ENCODE measurements at places on chromosomes 1 and 21.

GRCh38 chr1:232057217-232057895, 430.8 kb downstream of the DISC1 start:
- DNase-seq, result no peak

- no peak for DNase-seq
Observed at GRCh38 chr21:45056296-45056904, 18.0 kb upstream of the ADARB1 start.

DNA sequence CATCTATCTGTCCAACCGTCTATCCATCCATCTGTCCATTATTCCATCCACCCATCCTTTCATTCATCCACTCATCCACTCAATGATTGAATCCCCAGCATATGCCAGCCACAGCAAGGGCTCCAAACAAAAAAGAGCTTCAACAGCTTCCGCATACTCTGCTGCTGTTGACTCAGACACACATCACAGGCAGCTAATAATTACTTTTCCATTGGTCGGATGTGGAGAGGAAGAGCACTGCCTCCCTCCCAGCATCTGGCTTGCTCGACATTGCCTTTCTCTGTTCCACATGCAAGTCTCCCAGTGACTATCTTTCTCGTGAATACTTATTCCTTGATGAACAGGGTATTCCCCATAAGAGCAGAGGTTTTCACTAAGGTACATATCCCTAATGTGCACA, 176.5 kb downstream of the HIVEP3 start:
- DNase-seq, result no peak

GRCh38 chr21:44763050-44763378, 38.6 kb downstream of the UBE2G2 start:
- DNase-seq, result no peak

DNA sequence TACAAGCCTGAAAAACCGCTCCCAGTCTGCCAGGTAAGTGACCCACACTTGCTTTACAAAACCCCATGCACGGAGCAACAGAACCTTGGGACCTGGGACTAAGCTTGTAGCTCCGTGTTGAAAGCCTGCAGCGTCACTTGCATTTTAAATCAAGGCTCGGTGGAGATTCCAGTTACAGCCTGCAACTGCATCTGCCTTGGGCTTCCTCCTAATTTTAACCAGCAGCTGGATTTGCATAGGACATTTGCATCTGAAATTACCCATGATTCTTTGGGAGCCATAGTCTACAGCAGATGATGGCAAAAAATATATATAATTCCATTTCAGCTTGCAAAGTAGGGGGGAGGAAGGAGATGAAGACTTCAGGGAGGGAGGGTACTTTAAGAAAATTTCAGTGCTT, 62.4 kb upstream of the IGSF21 start:
- no peak for DNase-seq

DNA sequence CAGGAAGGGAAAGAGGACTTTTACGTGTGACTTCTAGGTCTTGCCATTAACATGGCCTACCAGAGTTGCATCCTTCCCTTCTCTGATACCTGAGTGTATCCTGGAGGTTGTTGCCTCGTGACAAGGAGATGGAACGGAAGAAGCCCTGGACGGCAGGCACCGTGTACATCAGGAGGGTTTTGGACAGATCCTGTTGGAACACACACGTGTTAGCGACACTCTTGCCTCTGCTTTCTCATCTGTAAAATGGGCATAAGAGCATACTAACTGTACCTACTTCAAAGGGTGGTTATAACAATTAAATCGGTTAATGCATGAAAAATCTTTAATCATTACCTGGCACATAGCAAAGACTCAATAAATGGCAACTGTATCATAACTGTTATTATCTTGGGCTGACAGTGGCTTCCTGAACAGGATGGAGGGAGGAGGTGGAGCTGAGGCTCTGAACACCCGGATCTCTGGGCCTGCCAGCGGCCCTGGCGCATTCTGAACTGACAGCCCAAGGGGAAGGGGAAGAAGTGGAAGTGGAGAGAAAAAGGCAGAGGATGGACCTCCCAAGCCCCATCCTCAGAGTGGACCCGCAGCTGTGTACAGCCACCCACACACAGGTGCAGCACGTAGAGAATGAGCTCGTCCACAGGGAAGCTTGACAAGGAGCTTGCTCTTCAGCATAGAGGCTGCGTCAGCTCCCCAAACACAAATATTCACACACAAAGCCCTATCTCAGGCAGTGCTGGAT, 30.2 kb upstream of the EXOSC10 start:
- DNase-seq, result no peak

DNA sequence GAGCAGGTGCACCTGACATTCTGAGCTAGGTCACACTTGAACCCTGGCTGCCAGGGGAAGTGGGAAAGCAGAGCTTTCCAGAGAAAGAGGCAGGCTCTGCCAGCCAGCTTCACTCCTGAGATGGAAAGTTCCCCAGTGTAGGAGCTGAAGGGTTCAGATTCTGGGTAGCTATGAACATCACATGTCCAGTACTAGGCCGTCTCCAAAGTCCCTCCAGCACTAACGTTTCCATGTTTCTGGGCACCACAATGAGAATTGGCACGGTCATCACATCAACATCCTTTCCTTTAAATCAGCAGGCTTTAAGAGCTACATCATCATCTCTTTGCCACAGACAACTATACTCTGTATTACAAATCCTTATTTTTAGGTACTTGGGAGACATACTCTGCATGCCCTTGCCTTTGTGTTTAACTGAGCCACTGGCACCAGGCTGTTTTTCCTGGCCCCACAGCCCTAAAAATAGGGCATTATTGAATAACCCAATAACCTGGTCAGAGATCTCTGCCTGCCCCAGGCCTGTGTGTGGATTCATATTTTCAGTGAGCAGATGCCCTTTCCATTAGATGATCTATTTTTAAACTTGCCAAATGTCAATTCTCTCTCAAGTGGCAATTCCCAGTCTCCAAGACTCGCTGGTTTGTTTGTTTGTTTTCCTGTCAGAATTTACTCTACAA, 35.4 kb upstream of the USP24 start:
- no peak for DNase-seq

- DNase-seq, result peak; percentile 92
Observed at GRCh38 chr1:223845810-223846682, at the start of gene TP53BP2. TSS of gene TP53BP2 (minus strand) at chr1:223845947. CDS start at chr1:223845680, 267 bp downstream.

DNA sequence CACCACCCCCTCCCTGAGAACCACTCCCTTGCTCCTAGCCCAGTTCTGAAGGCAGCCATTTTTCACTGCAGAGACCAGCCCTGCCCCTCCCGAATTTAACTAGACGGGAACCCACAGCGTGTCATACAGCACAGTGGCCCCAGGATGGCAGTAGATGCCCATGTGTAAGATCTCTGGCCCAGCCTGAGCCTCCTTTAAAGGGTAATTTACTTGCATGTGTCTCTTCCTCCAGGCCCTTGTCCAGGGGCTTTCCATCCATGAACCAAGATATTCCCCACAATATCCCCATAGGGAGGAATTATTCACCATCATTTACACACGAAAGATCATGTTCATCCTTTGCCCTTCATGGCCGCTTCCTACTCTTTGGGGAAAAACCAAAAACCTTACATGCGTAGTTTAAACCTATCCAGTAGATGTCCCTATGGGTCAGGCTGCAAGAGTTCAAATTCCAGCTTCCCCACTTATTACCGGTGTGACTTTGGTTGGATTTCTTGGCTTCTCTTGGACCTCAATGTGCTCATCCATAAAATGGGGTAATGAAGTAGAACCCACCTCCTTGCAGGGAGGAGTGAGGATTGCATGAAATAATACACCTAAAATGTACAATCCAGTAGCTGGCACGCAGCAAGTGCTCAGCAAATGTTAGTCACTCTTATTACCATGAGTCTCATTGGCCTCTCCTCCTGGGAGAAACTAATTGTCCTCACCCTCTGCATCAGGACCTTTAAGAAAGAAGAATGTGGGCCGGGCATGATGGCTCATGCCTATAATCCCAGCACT, 4.0 kb upstream of the LACTBL1 start:
- DNase-seq, result peak; percentile 92

GRCh38 chr21:45364468-45365185, 40.3 kb upstream of the COL18A1 start:
- no peak for DNase-seq

DNA sequence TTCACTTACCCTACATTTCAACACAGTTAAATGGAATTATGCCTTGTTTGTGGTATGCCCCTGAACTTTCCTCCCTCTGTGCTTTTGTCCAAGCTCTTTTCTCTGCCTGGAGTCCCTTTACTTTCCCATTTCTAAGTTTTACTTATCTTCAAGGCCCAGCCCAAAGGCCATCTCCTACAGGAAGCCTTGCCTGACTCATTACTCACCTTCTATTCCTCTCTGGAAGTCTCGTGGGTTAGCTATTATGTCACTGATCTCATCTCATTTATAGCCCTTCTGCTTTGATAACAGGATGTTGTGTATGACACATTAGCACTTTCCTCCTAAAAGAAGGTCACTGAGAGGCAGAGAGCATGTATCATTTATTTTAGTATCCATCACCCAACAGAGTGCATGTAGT, 78.8 kb upstream of the CD1D start:
- no peak for DNase-seq

GRCh38 chr1:25568090-25568833, 24.9 kb downstream of the LDLRAP1 start:
- no peak for DNase-seq

GRCh38 chr1:83910461-83910860, 88.5 kb downstream of the TTLL7 start:
- DNase-seq, result no peak

- peak; percentile 84 for DNase-seq
Observed at GRCh38 chr21:29849735-29850176, 90.0 kb downstream of the GRIK1 start.

- no peak for DNase-seq
Observed at GRCh38 chr1:244447024-244447423, 4.7 kb downstream of the ADSS2 start.

- no peak for DNase-seq
Observed at GRCh38 chr1:24250791-24251190, 63.7 kb upstream of the IFNLR1 start.

- peak; percentile 85 for DNase-seq
Observed at GRCh38 chr1:17059391-17060305, 5.8 kb upstream of the SDHB start.

- DNase-seq, result no peak
Observed at GRCh38 chr21:44550807-44551206, 498 bp downstream of the KRTAP10-2 start.

GRCh38 chr1:75954586-75954985, 22.4 kb upstream of the ASB17 start:
- DNase-seq, result peak; percentile 44

DNA sequence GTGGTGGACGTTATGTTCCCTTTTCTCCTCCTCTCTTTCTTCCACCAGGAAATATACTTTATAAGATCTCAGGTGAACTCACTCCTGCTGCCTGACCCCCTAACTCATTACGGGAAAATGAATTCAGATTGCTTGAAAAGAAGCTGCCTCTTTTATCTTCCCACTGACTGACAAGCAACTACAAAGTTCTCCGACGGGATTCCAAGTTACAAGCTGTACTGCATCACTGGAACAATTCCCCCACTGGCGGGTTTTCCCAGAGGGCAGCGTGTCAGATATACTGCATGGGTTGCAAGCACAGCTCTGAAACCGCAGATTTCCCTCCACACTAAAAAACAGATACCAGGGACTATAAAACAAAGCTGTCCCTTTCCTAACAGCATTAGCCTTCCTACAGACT, 390.6 kb downstream of the KCTD3 start:
- no peak for DNase-seq

DNA sequence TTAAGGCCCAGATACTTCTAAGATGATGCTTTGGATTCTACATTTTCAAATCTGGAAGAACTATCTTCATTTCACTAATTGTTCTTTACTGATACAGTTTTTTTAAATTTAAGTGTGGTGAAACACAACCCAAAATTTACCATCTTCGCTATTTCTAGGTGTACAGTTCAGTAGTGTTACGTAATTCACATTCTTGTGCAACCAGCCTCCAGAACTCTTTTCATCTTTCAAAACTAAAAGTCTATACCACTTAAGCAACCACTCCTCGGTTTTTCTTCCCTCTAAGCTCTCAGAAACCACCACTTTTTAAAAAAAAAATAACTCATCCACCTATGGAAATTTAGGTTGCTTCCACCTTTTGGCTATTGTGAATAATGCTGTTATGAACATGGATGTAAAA, 220.7 kb downstream of the PDE4B start:
- DNase-seq, result peak; percentile 33

DNA sequence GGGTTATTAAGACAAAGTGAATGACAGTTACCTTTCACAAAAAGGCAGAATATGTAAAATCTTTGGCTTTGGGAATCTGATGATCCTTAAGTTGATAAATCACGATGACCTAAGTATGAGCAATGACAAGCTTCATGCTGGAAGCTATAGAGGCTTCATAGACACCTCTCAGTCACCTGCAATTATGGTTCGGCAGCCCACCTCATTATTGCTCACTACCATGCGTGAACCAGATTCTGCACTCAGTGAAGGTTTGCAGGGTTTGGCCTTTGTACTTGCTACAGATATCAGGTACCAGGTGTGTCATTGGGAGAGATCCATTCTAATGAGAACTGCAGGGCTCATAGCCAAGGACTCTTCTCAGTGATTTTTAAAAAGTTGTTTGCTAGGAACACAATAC, 163.5 kb downstream of the KCTD3 start:
- no peak for DNase-seq

- no peak for DNase-seq
Observed at GRCh38 chr1:172766462-172766861, 107.6 kb downstream of the FASLG start.

DNA sequence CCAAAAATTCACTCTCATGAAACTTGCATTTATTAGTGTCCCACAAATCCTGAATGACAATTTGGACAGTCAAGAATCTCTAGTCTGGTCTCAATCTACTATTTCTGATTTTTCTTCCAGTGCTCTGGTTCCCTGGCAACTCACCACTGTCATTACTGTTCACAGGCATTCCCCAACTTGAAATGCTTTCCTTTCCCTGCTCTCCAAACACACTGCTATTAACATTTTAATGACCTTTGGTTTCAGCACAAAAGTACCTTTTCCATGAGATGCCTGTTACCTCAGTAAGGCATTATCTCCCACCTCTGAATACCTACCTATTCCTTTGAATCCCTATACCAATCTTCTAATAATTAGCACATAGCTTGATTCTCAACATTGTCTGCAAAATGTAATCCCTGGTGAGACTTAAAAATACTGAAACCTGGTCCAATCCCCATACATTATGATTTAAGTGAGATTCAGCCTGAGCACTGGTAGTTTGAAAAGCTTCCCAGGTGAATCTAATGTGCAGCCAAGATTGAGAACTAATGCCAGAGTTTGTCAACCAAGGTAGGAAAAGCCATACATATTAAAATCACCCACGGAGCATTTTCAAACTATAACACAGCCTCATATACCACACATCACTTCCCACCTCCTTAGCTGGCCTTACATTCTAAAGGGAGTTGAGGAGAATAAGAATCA, 11.7 kb upstream of the ANGPTL3 start:
- no peak for DNase-seq

- DNase-seq, result no peak
Observed at GRCh38 chr1:175268720-175269119, 76.1 kb upstream of the KIAA0040 start.

DNA sequence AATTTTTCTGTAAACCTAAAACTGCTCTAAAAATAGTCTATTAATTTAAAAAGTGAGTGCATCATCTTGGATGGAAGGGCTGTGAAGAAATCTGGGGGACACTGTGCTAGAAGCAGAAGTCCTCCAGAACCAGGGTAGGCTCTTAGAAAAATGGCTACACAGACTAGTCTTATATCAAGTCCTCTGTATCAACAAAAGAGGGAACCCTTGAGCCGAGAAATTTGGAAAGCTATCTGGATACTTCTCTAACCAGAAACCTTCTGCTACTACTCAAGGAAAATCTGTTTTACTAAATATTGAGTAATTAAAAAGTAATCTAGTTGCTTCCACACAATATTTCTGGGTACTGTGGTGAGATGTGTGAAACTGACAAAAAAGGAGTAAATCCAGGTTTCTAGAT, 92.1 kb downstream of the WDR3 start:
- peak; percentile 14 for DNase-seq

GRCh38 chr1:167629681-167630567, at the start of gene RCSD1:
TSS of gene RCSD1 (plus strand) at chr1:167630232. CDS start at chr1:167630424, 192 bp downstream.
- peak; percentile 69 for DNase-seq
